ENCODE measurements at places on chromosomes 3 and 15.

DNA sequence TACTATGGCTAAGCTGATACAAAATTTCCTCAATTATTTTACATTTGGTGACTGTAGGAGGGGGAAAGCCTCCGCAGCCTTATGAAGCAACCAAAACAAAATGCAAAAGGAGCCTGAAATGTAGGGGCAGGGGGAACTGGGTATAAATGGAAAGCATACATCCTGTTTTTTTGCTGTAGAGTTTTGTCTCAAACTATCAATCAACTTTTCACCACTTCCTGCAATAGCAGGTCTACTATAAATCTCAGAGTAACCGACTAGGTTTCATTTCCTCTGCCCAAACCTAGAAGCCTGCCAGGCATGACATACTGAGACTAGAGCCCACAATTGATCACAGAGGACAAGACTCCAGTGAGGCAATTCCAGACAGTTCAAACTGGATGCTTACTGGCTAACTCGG, 91.3 kb downstream of the SHQ1 start:
- no peak for DNase-seq

- no peak for DNase-seq
Observed at GRCh38 chr15:51075826-51076523, 18.7 kb downstream of the TNFAIP8L3 start.

- peak; percentile 84 for DNase-seq
Observed at GRCh38 chr3:150253622-150254021, 154.5 kb upstream of the TSC22D2 start.

DNA sequence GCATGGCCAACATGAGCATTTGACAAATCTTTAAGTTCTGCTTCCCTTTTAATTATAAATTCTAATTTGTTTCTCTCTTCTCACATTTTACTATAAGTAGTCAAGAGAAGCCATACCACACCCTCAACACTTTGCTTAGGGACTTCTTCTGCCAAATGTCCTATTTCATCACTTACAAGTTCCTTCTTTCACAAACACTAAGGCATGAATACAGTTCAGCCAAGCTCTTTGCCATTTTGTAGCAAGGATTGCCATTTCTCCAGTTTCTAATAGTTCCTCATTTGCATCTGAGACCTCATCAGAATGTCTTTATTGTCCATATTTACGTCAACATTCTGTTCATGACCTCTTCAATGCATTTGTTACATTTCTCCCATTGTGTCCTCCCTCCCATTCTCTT, 29.4 kb downstream of the SLC22A14 start:
- DNase-seq = no peak

GRCh38 chr3:89847955-89848354, 740.5 kb downstream of the EPHA3 start:
- DNase-seq = no peak

DNA sequence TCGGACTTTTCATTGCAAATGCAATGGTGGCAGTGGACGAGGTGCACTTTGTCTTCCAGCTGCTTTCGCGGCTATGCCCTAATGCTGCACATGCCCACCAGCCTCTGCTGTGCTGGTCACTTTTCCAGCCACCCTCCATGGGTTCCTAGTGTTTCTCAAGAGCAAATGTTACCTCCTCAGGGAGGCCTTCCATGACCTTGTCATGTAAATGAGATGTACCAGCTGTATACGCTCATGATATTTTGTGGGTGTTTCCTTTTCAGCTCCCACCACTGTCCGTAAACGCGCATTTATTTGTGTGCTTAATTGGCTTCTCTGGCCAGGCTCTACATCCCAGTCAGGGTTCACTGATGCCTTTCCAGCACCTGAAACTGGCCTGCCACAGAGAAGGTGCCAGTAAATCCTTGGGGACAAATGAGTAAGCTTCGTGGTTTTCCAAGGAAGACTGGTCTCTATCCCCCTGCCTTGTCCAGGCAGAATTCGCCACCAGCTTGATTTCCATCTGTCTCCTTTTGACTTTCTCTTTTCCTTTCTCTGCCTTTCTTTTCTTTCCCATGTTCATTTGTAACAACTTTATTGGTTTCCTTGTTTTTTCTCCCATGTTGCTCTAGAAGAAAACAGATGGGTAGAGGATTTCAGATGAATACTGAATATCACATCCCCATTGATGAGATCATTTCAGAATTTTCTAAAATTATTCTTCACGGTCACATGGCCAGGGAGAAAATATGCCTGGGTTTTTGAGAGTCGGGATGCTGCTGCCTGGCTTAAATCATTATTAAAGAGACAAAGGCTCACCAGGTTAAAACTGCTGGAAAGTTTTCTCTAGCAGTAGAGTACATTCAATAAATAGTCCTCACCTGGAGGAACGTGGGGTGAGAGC, 82.5 kb downstream of the CHST2 start:
- no peak for DNase-seq

DNA sequence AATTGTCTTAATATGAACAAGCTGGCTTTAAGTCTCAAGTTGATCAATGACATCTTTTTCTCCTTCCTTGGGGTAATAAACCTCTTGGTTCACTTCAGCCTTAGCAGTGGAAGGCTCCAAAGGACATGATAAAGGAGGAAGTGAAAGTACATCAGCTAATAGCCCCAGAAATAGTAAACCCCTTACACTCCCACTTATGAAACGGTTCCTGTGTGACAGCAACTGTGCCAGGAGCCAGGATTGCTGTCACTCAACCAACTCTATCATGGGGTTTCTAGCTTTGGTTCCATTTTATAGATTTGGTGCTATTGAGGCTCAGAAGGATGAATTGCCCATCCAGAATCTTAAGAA, 216.7 kb downstream of the ABHD5 start:
- no peak for DNase-seq

DNA sequence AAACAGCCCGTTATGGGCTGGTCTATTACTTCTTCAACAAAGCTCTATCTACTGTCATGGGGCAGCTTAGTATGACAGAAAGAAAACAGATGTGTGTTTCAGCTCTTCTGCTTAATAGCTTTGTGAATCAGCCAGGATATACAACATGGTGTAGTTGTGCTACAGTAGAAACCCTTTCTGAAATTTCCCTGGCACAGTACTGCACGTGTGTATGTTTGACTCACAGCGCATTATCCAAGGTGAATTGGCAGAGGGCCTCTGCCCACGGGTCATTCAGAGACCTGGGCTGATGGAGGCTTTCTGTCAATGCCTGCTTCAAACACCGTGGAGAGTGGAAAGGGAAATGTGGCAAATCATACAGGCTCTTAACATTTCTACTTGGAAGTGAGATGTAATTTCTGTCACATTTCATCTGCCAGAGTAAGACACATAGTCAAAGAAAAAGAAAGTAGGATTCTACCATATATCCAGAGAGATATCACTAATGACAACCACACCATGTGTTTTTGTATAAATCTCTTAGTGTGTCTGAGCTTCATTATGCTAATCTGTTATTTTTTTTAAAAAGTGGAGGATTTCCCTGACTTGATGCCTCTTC, 505.1 kb downstream of the CNTN4 start:
- DNase-seq = no peak

- DNase-seq = no peak
Observed at GRCh38 chr3:75506603-75507002, 157.5 kb upstream of the FRG2C start.

DNA sequence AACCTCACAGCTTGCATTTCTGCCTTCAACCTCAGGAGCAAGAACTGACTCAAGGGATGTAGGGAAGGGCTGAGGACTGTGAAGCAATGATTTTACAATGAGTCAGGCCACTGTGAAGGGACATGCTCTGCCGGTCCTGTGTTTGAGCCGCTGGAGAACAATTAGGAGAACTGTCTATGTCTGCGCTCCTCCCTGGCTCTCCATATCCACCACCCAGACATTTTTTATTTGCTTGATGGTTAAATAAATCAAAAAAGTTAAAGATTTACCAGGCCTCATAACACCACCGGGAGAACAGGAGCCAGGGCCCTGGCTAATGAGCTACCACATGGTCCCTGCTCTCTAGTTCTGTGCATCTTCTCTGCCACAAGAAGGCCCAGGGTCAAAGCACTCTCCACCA, 29.6 kb downstream of the SEC61A1 start:
- no peak for DNase-seq

- DNase-seq = no peak
Observed at GRCh38 chr3:113828600-113828999, 10.0 kb upstream of the GRAMD1C start.

GRCh38 chr3:183070892-183071291, 28.4 kb downstream of the MCCC1 start:
- no peak for DNase-seq

DNA sequence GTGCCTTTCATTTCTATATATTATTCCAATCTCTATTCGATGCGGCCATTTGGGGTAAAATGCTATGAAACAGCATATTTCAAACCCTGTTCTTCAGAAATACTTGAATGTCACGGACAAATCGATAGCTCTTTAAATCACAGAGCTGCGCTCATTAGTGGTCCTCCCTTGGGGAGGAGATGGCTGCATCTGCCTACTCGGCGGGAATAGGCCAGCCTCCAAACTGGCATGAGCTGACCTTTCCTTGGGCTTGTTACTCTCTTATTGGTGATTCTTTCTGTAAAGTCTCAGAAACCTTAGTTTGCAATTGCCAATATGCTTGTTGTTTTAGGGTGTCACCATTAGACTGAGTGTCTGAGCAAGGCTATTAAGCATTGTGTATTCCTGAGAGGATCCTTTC, 120.9 kb downstream of the BDH1 start:
- no peak for DNase-seq

DNA sequence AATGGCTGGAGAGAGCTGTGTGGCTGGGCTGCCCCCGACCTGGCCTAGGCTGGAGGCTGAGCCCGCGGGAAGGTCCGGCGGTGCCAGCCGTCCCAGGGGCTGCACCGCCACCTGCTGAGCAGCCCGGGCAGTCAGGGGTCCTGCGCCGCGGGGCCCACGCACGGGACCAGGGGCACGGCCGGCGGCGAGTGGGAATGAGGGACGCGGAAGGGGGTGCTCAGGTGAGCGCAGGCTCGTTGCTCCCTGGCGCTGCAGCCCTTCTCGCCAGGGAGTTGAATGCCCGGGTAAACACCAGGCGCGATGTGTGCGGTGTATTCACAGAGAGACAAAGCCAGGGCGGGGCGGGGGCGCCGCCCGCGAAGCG, 666 bp upstream of the SEMA3F start:
- DNase-seq = no peak

DNA sequence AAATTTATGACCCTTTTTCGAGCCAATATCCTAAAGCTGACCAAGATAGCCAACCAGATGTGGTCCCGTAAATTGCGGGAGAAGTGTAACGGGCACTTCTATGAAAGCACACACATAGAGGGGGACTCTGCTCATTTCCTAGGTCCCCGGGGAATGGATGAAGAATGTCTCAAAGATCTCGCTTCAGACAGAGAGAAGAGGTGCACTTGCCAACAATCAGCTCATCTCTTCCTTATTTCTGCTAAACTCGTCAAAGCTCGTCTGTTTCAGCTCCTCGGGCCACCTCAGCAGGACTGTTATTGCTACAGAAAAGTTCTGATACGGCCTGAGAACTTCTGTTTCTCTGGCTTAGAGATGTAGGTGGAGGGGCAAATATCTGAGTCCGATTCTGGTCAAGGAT, 71.8 kb downstream of the TM2D3 start:
- DNase-seq = no peak

DNA sequence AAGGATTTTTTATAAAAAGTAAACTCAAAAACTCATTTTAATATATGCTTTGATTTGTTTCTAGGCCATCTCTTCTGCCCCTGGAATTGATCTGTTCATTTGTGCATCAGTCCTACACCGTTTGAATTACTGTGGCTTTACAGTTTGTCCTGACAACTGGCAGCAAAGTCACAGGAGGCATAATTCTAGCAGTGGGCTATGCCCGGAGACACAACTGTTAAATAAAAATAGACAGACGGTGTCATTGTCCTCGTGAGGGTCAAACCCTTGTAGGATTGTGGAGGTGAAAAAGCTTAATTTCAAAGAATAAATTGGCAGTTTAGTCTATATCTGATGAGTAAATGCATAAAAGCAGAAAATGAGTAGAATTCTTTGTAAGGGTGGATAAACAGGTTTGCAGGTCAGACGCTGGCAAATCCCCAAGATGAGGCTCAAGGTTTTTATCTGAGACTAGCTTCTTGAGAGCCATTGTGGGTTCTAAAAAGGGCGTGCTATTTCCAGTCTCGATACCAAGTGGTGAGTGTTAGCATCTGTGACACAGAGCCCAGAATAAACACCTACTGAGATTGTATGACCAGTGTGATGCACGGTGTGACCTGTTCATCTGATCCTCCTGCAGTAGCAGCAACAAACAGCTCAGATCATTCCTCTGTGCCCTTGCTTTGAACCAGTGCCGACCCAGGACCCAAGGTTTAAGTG, 51.5 kb upstream of the SLCO3A1 start:
- DNase-seq = no peak

DNA sequence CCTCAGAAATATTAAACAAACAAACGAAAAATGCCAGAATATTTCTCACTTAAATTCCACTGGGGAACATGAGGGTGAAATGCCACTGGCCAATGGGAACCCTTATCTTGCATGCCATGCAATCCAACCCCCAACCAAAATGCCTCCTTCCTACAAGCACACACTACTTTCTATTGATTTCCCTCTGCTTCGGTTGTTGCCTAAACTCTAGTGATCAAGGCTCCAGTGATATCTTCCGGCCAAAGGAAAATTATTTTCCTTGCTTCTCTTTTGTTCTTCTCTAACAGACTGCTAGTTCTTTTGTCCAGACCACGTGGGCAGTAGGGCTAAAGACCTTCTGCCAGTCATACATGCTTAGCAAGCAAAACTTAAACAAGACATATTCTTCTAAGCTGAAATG, 115.7 kb downstream of the TMCC1 start:
- DNase-seq = no peak

DNA sequence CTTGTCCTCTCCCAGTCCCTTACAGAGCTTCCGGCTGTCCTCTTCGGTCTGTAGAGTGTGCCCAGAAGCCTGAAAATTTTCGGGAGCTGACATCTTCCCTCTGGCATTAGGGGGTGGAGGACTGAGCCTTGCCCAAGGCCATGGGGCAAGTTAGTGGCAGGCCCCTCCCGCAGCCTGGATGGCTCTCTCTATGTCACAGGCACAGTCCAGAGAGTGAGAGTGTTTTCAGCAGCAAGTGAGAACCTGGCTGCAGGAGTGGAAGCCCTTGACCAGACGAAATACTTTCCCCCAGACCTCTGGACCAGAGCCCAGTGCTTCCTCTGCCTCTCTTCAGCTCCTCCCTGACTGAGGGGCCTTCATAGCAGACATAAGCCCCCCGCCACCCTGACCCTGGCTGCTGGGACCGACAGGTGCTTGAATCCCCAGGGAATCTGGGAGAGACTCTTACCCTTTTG, 50.5 kb upstream of the SEC22A start:
- no peak for DNase-seq

DNA sequence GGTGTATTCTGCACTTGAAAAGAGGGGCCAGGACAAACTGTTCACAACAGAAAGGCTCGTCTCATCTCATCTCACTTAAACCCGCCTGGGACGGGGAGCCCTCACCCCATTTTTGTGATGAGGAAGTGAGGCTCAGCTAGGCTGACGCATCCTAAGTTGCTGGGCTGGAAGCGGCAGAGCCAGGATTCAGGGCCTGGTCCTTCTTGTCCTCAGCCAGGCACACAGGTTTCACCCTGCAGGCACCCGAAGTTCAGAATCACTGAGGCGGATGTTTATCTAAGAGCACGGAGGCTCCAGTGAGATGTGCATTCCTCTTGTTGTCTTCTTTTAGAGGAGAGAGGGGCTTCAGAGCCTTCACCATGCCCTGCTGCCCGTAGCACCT, 51.1 kb upstream of the PLXNA1 start:
- no peak for DNase-seq

All from NCI-H2081 (cell line).